ENCODE measurements at places on chromosomes 13 and 19. TPM values are rescaled to one million over a fixed set of nuclear protein-coding genes. Genes with fewer than 3 reads are reported as not detected.

GRCh38 chr19:8609279-8610040 is 1.1 kb downstream of the ADAMTS10 start:
- DNase-seq: no peak

Gene JAK3
- total RNA-seq: 64.2 TPM

Gene KL
- 1.6 TPM for total RNA-seq

Gene ZNF541
- total RNA-seq: 0.08 TPM

- DNase-seq: no peak
Observed at GRCh38 chr13:91878491-91878890, 480.1 kb downstream of the GPC5 start.

GRCh38 chr13:32882691-32883090 is 133.5 kb upstream of the KL start:
- DNase-seq: no peak

Gene C1QTNF9B
- total RNA-seq: not detected

- no peak for DNase-seq
Observed at GRCh38 chr13:25242956-25243355, 44.3 kb downstream of the MTMR6 start.

- DNase-seq: no peak
Observed at GRCh38 chr13:36089130-36089647, 42.0 kb downstream of the DCLK1 start.

DNA sequence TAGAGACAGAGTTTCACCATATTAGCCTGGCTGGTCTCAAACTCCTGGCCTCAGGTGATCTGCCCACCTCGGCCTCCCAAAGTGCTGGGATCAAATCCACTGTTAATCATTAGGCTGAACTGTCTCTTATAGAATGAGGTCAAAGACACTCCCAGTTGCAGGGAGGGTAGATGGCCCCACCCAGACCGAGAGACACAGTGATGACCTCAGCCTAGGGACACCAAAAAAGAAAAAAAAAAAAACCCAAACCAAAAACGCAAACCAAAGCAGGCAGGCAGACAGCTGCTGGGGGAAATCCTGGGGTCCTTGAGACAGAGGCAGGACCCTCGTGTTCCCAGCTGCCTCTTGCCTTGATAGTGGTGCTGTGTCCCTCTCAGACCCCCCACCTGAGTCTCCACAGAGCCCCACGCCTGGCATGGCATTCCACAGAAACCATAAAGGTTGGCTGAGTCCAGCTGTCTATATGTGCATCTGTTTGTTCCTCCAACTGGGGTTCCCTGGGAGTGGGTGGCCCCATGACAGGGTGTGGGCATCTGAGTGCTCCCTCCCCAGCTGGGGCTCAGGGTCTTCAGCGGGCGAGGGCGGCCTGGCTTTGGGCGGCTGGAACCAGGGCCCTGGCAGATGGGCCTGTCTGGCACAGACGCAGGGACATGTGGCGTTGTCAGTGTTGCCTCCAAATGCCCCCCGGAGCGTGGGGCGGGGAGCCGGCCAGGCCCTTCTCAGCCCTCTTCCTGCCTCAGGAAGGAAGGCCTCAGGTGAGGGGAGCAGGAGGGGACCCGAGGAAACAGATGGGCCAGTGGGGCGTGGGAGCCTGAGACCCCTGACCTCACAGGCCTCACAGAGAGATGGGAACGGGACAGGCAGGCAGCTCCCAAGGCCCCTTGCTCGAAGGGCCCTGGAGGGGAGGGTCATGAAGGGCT is 5.2 kb downstream of the DAND5 start:
- no peak for DNase-seq

DNA sequence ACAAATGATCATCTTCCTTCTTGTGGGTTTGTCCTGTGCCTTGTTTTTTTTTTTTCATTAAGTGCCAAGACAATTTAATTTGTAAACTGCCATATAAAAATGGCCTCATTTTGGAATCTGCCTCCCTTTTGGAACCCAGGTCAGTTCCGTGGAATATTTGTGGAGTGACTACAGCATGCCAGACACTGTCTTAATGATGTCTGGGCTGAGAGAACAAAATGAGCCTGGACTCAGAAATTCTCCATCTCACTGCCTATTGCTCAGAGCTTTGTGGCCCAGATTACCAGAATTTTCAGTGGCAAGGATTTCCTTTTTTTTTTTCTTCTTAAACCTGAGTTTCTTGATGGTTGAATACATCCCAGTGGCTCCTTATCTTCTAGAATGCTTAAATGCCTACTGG is 340.6 kb downstream of the ENOX1 start:
- no peak for DNase-seq

Gene CA11
- 3.9 TPM for total RNA-seq

- no peak for DNase-seq
Observed at GRCh38 chr13:63297163-63297562, 1881.5 kb upstream of the PCDH20 start.

DNA sequence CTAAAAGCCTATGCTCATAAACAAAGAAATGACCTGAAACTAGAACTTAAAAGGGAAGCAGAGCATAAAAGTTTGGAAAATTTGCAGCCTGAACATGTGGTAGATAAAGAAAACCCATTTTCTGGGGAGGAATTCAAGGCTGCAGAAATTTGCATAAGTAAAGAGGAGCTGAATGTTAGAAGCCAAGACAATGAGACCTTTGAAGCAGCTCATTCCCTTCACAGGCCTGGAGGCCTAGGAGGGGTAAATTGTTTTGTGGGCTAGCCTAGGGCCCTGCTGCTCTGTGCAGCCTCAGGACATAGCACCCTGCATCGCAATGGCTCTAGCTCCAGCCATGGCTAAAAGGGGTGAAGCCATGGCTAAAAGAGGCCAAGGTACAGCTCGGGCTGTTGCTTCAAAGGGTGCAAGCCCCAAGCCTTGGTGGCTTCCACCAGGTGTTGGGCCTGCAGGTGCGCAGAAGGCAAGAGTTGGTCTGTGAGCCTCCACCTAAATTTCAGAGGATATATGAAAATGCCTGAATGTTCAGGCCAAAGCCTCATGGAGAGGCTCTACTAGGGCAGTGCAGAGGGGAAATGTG is 38.3 kb downstream of the ZIC2 start:
- DNase-seq: no peak

Gene CARM1
- 115 TPM for total RNA-seq

DNA sequence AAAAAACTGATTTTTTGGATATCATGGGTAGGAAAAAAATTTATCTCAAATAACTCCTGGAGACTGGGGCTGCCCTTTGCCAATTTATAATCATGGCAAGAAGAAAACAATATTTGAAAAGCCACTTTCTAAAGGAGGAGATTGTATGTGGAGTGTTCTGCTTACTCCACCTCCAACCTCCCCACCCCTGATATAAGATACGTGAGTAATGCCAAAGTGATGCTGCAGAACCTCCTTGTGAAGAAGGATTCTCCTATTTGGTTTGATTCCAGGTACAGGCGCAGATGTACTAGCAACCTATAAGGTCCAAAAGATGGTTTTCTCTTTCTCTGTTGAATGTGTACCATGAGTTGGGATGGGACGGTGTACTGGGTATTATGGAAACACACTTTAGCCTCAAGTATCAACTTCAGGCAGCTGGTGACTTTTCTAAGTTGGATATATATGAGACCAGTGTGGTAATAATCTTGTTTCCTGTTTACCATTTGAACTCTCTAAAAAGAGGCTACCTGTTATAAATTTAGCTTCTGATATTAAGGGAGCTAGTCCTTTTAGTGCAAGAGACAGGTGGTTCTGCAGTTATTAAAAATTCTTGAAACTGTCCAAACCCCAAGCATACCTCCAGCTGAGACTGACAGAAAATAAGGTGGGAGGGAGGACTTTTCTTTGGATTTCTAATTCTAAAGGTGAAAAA is 724.0 kb upstream of the MIR17HG start:
- DNase-seq: no peak

- no peak for DNase-seq
Observed at GRCh38 chr13:65787082-65787481, 1443.1 kb downstream of the PCDH9 start.

Gene SHC2
- 0.08 TPM for total RNA-seq

Gene DIS3
- 48.5 TPM for total RNA-seq

DNA sequence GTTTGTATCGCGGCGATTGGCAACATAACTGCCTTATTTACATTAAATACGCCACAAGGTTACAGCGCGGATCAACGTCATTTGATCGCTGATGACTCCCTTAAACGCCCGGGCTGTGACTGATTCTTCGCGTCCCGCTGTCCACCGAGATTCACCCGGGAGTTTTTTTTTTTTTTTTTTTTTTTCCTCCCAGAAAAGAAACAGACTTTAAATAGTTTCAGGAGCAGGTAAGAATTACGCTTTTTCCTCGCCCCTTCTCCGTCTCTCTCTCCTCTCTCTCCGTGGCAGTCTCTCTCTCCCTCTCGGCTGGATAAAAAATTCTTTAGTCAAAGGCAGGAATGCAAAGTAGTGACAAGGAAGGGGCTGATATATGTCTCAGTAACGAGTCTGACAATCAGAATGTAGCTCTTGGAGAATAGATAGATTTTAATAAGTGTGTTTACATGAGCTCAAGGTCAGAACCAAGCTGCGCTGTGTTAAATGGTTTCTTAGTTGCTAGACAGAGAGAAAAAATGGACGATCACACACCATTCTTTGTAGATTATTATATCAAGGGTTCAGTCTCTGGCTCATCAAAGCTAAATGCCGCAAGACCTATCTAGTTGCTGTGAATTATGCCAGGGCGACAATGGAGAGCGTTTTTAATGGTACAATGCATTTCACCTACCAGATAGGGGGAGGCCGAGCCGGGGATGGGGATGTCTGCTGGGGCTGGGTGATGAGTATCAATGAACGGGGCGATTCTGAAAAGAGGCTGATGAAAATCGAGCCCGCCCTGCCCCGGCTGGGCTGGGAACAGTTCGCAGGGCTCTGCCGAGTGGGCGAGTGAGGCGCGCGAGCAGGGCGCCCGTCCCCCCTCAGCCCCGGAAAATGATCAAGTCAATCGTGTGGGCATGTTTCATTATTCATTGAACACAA is 147.2 kb upstream of the ZNF536 start:
- DNase-seq: no peak

DNA sequence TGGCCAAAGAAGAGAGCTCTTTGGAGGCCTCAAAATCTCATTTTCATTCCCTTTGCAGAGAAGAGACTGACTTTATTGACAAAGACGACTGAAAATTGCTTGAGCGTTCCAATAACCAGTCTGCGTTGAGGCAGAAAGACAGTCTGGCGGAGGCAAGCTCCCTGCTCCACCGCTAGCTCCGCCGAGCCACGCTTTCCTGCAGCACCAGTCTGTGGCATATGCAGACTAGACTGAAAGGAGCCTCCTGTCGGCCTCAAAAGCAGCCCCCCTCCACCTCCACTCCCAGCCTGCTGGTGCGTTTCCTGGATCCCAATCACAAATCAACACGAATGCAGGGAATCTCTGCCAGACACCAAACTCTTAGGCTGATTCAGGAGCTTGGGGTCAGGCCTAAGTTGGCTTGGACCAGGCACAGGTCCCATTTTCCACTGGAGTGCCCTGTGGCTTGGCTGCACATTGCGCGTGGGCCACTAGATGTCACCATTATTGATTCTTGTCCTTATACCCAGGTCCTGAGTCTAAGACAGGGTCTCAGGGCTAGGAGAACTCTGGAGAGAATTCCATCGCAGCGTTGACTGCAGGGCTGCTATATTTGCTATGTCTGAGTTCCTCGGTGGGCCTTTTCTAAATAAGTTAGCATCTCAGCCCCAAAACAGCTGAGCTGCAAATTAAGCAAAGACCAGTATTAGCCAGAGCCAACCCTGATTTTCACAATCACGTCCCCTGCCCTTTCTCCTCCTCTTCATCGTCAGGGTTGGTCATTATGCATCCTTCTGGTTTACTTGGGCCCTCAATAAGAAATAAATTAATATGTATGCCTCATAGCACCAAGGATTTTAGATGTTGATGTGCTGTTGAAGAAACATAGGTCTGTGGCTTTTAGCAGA is 5.2 kb upstream of the ZNF507 start:
- DNase-seq: no peak

Gene RHPN2
- total RNA-seq: 4.5 TPM

- DNase-seq: no peak
Observed at GRCh38 chr19:42140125-42140754, 8.0 kb upstream of the POU2F2 start.

DNA sequence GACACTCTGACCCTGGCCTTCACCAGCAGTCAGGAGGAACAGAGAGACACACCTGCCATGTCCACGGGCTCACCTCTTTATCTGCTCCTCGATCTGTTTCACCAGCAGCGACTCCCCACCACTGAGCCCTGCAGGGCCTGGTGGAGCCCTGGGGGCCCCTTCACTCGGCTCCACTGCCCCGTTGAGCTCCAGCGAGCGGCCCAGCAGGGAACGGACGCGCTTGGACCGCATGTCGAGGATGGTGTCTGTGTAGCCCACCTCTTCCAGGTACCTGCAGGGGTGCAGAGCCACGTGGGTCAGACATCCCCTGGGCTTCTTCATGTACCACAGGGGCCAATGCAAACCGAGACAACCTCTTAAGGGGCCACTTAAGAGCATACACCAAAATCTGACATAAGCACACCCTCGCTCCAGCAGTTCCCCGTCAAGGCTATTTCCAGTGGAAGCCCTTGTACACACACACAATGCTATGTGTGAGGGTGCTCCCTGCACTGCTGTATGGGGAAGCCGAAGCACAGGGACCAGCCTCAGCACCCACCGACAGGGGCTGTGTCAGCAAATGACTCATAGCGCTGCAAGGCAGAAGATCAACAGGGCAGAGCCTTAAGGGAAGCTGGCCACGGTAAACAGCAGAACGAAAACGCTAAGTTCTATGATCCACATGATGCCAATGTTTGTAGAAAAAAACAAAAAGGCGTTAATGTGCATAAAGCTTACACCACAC is 12.7 kb upstream of the FKRP start:
- DNase-seq: no peak

DNA sequence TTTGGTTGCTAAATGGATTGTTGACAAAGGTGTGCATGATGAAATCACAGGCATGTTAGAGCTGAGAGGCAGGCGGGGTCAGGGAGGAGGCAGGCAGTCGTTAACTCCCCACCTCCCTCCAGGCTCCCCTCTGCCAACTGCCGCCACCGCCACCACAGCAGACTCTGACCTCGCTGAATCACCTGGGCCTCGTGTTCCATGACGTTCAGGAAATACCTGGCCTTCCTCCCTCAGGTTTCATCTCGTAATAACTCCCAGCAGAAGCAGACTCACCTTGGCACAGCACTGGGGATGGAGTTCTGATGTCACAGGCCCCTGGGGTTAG is 198.5 kb downstream of the KATNAL1 start:
- no peak for DNase-seq

GRCh38 chr13:91523116-91523515 is 124.7 kb downstream of the GPC5 start:
- no peak for DNase-seq

DNA sequence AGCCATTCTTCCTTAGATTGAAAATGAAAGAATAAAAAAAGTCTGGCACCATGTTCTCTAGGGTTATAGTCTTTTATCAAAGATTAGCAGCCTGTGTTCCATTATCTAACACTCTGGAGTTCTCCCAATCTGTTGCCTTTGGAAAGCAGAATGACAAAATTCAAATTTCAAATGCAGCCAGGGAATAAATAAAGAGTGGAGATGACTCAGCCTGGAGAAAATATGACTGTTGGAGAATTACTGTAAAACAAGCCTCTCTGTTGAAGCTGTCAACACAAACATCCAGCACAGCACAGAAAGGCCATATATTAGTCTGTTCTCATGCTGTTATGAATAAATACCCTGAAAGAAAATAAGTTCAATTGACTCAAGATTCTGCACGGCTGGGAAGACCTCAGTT is 650.5 kb upstream of the SLC10A2 start:
- no peak for DNase-seq
